ENCODE measurements at places on chromosomes 11 and 22.

DNA sequence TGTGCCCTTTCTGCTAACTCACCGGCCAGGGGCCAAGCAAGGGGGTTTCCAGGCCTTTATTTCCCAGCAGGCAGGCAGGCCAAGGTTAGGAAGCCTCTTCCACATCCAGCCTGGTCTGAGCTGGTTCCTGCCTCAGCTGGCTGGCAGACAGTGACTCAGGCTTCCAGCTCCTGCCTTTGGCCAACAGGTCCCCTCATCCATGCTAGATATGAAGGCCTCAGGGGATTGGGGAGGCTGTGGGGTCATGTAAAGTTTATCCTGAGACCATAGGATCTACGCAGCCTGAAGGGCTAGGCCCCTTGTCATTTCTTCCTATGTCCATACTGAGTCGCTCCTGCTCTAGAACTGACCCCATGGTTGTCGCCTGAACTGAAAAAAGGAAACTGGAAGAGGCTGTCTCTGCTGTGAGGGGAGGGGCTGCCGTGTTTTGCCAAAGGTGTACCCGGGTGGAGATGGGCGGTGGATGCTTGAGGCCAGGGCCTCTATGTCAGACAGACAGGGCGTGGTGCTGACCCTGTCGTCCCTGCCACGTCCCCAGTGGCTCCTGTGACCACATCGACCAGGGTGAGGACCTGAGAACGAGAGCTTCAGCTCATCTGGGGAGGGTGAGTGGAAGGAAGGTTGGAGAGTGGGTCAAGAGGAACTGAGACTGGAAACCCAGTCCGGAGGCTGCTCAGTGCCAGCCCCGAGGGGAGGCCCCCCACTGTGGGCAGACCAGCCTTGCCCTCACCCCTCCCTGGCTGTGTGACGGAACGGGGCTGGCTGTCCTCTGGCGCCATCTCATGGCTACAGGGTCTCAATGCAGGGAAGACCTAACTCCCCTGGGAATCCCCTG lies 17.0 kb downstream of the P2RY6 start:
- DNase-seq: no peak

DNA sequence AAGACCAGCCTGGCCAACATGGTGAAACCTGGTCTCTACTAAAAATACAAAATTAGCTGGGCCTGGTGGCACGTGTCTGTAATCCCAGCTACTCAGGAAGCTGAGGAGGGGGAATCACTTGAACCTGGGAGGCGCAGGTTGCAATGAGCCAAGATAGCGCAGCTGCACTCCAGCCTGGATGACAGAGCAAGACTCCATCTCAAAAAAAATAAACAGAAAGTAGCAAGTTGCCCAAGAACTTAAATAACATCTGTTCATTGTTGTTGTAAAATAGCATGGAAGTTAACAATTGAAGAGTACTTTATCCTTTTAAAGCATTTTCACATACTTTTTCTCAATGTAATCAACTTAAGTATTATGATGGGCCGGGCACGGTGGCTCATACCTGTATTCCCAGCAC lies 5.7 kb downstream of the AMBRA1 start:
- no peak for DNase-seq

DNA sequence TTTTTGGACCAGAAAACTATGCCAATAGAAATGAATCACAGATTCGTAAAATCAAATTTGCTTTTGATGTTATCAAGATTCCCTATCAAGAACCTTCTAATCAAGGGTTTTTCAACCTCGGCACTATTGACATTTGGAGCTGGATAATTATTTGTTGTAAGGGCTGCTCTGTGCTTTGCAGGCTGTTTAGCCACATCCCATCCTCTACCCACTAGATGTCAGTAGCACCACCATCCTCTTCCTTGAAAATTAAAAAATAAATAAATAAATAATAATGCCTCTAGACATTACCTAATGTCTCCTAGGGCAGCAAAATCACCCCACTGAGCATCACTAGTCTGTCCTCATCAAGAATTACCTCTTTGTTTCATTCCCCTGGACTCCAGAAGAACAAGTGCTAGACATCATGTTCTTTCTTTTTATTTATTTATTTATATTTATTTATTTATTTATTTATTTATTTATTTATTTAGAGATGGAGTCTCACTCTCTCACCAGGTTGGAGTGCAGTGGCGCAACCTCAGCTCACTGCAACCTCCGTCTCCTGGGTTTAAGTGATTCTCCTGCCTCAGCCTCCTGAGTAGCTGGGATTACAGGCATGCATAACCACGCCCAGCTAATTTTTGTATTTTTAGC lies 744.7 kb downstream of the KCNA4 start:
- DNase-seq: no peak

DNA sequence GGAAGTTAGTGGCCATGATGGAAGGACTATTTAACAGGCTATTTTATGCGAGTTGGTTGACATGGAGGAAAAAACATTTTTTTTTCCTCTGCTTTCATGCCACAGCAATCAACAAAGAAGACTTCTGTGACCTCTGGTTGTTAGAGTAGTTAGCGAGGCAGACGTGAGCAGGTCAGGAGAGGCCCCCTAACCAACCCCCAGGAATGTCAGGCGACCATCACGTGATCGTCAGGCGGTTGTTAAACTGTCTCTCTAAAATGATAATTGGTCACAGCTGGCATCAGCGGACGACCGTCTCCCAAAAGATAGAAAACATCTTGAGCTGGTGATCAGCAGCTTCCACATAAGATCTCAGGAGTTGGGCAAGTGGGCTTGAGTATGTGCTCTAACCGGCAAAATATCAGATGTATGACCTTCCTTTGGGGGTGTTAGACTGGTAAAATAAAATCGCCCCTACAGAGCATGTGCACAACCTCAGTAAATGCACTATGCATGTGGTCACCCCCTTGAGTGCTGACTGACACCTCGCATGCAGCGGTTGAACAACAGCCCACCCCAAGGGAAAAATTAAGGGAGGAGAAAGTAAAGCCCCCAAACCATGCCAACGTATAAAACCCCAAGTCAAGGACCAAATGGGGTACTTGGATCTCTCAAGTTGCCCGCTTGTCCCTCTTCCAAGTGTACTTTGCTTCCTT lies 20.9 kb upstream of the NARS2 start:
- DNase-seq: no peak

DNA sequence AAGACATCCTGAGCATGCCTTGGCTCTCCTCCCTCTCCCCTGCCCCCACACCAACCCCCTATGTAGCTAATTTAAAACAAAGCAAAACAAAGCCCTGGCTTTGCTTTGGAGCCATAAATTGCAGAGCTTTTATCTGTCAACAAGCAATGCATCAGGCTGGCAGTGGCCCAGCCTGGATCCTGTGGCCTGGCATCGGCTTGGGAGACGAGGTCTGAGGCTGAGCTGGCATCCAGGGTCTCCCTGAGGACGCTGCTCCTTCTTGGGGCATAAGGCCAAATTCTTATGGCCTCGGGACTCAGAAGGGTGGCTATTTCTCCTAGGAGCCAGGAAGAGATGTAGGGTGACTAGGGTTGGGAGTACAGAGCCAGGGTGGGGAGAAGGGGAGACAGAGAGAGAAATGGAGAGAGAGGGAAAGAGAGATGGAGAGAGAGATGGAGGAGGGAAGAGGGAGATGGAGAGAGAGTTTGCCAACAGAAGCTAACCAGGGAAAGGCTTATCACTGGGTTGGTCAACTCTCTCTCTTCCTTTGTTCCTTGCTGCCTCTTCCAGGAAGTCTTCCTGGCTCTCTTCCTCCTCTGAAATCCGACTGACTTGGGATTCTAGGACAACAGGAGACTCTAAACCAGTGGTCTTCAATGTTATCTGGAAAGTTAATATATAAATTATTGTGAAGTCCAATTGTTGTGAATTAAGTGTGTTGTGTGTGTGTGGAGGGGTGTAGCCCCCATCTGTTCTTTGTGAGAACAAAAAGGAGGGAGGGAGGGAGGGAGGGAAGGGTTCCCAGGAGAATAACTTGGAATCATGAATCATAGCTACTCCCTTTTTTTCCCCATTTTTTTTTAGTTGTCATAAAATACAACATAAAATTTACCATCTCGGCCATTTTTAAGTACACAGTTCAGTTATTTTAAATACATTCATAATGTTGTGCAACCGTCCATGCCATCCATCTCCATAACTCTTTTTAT lies 29.1 kb downstream of the TSPAN18 start:
- no peak for DNase-seq

- no peak for DNase-seq
Observed at GRCh38 chr22:36239150-36239400, 252 bp downstream of the APOL2 start.

GRCh38 chr22:46851311-46851710 lies 88.9 kb downstream of the TBC1D22A start:
- DNase-seq: no peak

All from stimulated activated CD8-positive, alpha-beta memory T cell treated with anti-CD3 and anti-CD28 coated beads, Interleukin-12 subunit alpha, Interleukin-12 subunit beta, amount 100 ng/mL, for 1 hour (primary cell).